Hindlimb muscle (tissue), 1 donor: ENCODE measurements at places on chromosomes 4 and X. TPM values are rescaled to one million over a fixed set of nuclear protein-coding genes. Genes with fewer than 3 reads are reported as not detected.

The GYPB gene
- 3.0 TPM for polyA plus RNA-seq

DNA sequence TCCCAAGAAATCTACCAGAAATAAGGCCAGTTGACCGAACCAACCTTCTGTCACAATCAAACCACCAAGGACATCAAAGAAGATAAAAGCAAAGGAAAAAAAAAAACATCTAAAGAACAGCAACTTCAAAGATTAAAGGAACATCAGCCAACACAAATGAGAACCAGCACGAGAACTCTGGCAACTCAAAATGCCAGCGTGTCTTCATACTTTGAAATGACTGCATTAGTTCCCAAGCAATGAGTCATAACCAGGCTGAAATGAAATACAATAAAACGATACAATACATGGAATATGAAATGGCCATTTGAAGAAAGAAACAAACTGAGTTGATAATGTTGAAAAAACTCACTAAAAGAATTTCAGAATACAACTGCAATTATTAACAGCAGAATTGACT is 611.6 kb upstream of the GRIA3 start:
- no peak for DNase-seq

DNA sequence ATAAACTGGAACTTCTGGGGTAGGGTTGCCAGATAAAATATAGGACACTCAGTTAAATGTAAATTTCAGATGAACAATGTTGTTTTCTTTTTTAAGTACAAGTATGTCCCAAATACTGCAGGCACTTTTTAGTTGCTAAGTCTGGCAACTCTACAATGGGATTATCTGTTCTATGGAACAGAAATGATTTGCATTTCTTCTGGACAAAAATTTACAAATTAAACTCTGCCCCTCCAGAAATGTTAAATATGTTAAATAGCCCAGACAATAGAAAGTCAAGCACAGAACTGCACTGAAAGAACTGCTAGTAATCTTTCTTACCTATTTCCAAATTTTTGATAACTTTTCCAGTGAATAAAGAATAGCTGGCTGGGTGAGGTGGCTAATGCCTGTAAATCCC is 140.1 kb upstream of the DDX53 start:
- no peak for DNase-seq

DNA sequence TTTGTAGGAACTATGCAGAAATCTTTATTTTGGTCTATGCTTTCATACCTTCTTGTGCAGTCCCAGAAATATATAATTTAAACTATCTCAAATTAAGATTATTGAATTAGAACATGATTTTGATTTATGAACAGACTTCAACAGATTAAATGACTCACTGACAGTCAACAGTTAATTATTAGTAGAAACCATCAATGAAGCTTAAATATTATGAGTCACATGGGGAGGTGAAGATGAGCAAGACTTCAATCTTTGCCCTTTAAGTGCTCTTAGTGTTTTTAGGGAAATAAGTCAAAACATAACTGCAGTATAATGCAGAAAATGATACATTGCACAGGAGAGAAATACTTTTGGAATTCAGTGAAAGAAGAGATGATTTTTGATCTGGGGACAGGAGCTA is 81.5 kb upstream of the BMP3 start:
- DNase-seq: no peak

DNA sequence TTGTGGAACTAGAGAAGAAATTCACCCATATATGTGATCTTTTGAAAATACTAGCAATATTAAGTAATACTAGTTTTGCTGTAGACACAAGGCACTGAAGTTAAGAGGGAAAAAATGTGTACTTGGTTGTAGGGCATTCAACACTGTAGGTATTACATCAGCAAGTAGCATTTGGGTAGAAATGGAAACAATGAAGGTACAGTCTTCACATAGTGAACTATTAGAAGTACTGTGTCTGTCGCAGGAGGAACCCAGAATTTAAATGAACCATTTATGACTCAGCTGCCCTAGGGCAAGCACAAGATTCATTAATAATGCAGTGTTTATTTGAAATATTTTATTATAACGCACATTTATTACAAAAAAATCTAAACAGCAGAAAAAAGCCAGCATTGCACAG is 572.7 kb upstream of the TENM3 start:
- no peak for DNase-seq
